SJSA1 (cell line): ENCODE measurements at places on chromosomes 1 and 21. TPM values are rescaled to one million over a fixed set of nuclear protein-coding genes. Genes with fewer than 3 reads are reported as not detected.

Gene PRAMEF9
- total RNA-seq: not detected in 2 replicates

Gene PIGR
- not detected in 2 replicates for total RNA-seq

DNA sequence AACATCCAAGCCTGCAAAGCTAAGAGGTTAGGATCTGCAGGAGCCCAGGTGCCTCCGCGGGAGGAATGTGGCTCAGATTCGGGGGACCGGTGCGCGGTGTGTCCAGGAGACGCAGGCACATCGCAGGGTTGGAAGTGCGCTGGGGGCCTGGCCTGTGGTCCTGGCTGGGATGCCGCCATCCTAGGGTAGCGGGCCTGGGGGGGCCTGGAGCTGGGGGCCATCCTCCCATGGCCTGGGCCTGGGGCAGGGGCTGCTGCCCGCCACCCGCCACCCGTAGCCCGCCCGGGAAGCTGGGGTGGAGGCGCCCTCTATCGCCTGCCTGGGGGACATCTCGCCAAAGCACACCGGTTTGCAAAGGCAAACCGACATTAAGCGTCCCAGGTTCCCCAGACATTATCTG lies 170.6 kb upstream of the ARHGEF16 start:
- H3K36me3 ChIP-seq: no peaks in the 10 kb centered on the region
- no peak for DNase-seq
- H3K4me1 ChIP-seq: no peaks in the 10 kb centered on the region
- H3K27me3 ChIP-seq: peaks cover 6% of the 10 kb centered on the region; the same call in 1 of the 2 replicates
- H3K4me3 ChIP-seq: no peak overlapping the region

DNA sequence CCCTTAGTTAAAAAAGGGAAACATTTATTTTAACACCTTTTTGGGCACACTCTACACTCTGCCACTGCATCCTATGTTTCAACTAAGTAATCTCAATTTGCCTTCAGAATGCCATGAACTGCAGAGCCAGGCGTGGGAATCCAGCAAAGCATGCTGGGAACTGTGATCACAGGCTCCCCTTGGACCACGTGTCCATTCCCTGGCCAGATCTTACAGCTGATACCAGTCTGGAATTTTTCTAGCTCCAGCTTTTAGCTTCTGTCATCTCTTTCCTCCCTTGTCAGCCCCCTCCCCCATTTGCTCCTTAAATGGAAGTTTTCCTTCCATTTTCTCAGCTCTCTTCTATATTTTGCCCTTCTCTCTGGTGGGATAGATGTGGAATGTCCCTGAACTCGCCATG lies 29.4 kb downstream of the RCSD1 start:
- no peaks in the 10 kb centered on the region for H3K36me3 ChIP-seq
- no peak for DNase-seq
- peaks cover 32% of the 10 kb centered on the region for H3K4me1 ChIP-seq
- no peak overlapping the region for H3K27ac ChIP-seq
- no peaks in the 10 kb centered on the region for H3K27me3 ChIP-seq

Gene PAX7
- total RNA-seq: not detected in 2 replicates

Gene GJA5
- not detected in 2 replicates for total RNA-seq

Gene SLC44A3
- total RNA-seq: 2.7 and 3.8 TPM in 2 replicates

DNA sequence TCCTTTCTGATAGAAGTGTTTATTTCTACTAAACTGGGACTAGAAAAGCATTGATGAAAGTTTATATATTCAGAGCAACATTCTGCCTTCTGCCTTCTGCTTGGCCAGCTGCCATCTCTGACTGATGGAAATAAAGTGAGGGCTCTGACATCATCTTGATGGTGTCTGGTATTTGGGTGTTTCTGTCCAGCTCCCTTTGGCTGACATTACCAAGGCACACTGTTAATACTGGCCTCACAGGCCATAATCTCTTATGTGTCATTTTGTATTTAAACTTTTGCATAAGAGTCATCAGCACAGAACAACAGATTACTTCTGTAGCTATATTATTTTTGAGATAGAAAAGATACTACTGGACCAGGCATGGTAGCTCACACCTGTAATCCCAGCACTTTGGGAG lies 216.9 kb downstream of the RYR2 start:
- H3K4me1 ChIP-seq: no peaks in the 10 kb centered on the region
- H3K27ac ChIP-seq: no peak overlapping the region
- DNase-seq: no peak
- H3K4me3 ChIP-seq: no peak overlapping the region
- H3K36me3 ChIP-seq: no peaks in the 10 kb centered on the region
- H3K27me3 ChIP-seq: no peaks in the 10 kb centered on the region
